ENCODE measurements at places on chromosomes 1 and 21. TPM values are rescaled to one million over a fixed set of nuclear protein-coding genes. Genes with fewer than 3 reads are reported as not detected.

Gene CFHR5
- not detected for total RNA-seq

Gene FCRL5
- not detected for total RNA-seq

Gene ADAM30
- total RNA-seq, result not detected

Gene SNAPIN
- 38.2 TPM for total RNA-seq

Gene RGS16
- 10.2 TPM for total RNA-seq

Gene NTNG1
- not detected for total RNA-seq

Gene CACYBP
- total RNA-seq, result 211 TPM

Gene PIAS3
- total RNA-seq, result 20.5 TPM
